ENCODE measurements at places on chromosomes 1 and 21.

GRCh38 chr1:228046421-228047182, 35.9 kb upstream of the ARF1 start:
- no peak for DNase-seq

DNA sequence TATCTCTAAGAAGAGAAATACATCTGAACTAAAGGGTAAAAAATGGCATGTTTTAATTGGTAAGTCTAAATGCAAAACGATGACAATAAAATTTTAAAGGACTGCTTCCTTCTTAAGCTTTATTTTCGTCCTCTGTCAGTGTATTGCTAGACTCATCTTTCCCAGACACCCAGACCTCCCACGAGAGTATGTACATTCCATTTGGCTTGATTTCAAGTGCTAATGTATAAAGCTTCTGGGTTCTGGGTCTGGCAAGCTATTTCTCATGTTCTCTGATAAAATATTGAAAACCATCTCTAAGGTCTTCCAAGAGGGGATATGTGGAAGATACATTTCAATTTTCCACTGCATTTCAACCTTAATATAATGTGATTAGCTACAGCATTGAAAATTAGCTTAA, 24.6 kb upstream of the SLC2A1 start:
- no peak for DNase-seq

DNA sequence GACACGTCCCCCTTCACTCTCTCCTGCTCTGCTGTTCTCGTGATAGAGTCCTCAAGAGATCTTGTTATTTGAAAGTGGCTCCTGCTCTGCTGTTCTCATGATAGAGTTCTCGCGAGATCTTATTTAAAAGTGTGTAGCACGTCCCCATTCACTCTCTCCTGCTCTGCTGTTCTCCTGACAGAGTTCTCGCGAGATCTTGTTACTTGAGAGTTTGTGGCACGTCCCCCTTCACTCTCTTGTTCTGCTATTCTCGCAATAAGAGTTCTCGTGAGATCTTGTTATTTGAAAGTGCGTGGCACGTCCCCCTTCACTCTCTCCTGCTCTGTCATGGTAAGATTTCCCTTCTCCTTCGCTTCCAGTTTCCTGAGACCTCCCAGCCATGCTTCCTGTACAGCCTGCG, 47.9 kb downstream of the SMYD3 start:
- no peak for DNase-seq

DNA sequence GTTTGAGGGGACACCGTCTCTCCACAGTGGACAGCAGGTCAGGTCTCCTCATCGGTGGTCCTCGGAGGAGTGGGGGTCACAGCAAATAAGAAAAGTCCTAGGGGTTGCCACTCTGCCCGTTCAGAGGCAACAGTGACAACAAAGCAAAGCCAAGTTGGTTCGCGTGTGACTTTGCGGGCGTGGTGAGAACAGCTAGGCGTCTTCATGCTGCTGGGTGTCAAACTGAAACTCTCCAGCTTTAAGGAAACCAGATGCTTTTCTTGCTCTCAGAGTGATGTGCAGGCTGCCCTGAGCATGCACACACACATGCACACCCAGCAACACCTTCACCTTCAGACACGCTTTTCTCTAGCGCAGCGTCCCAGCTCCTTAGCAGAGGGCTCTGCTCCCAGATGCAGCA, 70.1 kb upstream of the ARHGEF16 start:
- DNase-seq, result no peak

GRCh38 chr1:3803905-3804626, 7.8 kb upstream of the LRRC47 start:
- DNase-seq, result no peak
